ENCODE measurements at places on chromosomes 5 and 9.

- no peak for DNase-seq
Observed at GRCh38 chr5:122761115-122761514, 13.8 kb upstream of the SNX2 start.

- DNase-seq = no peak
Observed at GRCh38 chr5:19189176-19189575, 798.8 kb downstream of the CDH18 start.

DNA sequence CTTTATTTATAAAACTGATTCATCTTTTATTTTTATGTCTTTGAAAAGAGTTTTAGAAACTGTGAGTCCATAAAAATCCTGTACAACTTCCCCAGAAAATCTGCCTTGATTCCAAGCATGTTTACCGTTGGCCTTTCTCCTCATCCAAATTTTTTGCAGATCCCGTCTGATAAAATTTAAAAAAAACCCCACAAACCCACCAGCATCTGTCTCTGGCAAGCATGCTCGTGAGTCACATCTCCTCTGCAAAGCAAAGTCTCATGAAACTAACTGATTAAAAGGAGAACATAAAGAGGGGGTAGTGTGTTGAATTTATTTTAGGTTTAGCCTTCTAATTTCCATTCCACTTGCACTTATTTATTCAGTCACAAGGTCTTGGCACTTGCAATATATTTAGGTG lies 109.4 kb downstream of the MAT2B start:
- no peak for DNase-seq

GRCh38 chr5:64958757-64959391 lies 190.1 kb downstream of the CWC27 start:
- peak; percentile 43 for DNase-seq

GRCh38 chr5:169104937-169105494 lies 195.9 kb downstream of the SLIT3 start:
- DNase-seq = no peak

DNA sequence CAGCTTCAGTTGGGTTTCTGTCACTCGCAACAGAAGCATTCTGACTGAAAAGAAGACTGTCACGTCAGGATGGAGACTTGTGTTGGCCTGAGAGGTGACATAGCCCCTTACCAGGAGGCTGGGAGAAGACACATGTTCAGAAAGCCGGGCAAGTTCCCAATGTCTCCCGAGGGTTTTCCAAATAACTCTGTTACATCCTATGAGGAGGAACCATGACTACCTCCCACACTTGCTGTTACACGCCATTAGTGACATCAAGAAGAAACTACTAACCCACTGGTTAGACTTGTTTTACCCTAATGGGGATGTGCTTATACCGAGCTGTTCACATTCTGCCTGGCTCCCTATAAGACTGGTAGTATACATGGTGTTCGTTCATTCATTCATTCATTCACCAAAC lies 33.3 kb downstream of the SH3PXD2B start:
- no peak for DNase-seq

DNA sequence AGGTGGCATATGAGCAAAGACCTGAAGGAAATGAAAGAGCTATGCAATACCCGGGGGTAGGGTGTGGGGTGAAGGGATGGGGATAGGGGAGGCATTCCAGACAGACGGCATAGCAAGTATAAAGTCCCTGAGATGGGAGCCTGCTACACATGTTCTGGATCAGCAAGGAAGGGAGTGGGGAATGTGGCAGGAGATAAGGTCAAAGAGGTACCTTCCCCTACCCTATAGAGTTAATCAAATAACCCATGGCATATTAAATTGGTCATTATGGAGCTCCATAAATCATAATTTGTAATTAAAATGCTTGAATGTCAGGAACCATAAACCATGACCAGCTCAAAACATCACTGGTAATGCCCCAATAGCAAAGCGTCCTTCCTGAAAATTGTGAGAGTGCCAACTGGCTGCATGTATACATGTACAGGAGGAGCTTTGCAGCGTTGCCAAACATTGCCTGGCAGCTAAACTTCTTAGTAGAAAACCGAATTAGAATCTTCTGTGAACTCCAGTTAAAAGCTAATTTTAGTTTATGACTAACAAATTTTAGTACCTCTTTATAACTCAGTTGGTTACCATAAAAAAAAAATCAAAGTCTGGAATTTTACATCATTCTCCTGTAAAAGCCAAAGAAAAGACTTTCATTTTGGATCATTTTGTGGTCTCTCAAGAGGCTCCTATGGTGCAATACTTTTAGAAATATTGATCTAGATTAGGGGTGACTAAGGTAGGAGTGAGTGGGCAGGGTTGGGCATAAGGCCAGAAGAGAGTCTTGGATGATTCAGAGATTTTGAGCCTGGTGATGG lies 4.7 kb downstream of the DNAI1 start:
- DNase-seq = no peak

- DNase-seq = no peak
Observed at GRCh38 chr9:113879318-113879717, 3.2 kb downstream of the ZNF618 start.

DNA sequence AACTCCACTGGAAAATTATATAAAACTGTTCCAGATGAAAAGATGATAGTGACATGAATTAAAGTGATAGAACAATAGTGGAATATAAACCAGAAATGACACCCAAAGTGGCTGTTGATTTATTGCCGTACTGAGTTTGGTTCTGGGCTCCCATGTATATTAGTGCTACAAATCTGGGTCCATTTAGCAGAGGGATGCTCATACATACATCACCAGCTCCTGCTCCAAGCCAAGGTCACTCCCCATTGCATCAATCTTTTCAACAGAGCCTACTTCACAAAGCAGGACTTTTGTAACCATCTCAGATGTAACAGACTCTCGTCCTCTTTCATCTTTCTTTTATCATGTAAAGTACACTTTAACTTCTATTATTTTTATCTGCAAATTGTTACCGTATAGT lies 208.6 kb downstream of the GAPVD1 start:
- DNase-seq = no peak

DNA sequence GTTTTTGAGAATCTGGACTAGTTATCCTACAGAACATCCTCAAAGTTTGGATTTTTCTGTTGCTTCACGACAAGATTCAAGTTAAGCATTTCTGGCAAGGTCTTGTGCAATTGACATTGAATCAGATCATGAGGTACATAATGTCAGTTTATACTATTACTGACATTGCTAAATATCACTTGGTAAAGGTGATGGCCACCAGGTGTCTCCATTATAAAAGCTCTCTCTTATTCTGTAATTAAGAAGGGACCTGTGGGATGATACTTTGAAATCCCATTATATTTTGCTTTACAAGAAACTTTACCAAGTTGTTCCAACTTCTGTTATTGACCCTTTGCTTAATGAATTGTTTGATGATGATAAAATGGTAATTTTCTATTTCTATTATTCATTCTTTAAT lies 131.0 kb upstream of the ASTN2 start:
- no peak for DNase-seq

DNA sequence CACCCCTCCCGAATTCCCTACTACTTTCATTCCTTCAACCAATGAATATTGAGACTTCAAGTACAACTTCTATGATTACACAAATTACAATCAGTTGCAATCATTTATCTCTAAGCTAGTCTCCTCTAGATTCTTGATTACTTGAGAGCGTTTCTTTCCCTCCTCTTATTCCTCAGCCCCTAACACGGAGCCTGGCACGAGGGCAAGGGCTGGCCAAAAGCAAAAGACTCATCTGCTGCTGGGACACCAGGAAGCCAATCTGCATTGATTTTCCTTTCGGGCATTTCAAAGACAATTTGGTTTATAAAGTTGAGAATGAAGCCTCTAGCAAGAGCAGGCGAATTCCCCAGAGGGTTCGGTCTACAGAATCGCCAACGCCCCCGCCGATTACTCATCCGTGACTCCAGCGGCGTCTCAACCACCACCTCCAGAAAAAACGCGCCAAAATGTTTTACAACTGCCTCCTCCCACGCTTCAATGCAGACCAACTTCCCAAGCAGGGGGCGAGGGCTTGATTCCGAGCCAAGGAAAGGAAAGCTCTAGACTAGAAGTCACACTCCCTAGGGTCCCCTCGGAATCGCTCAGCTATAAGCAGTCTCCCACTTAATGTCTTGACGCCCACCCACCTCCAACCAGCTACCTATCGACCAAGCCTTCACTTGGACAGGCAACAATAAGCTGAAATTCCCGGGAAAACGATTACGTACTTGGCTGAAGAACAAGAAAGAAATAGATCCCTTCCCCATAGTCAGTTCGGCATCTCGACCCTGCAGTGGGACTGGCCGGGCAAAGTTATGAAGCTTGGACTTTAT lies 1.5 kb downstream of the PCSK1 start:
- DNase-seq = no peak

- DNase-seq = no peak
Observed at GRCh38 chr5:82422751-82423181, 144.6 kb upstream of the RPS23 start.

DNA sequence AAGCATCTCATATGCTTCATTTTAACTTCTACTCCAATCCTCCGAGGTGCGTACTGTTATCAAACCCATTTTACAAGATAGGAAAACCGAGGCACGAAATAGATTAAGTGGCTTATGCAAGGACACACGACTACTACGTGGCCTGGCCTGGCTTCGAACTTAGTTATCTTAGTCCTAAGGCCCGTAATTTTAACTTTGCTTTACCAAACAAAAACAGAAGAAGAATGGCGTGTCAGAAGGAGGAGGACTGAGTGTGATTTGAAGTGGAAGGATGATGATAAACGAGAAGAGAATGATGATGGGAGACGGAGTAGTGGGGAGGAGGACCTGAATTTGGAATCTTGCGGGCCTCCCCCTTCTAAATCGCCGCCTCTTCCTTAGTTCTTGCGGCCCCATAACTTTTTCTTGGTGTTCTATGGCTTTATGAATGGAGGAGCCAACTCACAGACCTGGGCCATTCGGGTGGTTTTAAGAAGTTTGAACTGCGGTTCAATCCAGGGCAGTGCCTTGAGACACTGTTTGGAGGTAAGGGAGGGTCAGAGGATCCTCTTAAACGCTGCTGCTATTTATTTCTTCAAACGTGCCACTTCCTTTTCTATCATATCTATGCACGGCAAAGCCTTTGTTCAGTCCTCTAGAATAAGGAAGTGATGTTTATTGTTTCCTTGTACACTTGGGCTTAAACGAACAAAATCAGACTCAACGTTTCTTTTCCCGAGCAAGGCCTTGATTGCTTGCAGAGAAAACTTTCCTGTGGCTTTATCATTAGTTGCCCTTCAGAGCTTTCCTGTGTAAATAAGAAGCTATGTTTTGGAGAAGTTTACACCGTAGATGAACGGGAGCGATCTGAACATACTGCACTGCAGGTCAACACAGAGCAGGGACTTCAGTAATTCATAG lies 795 bp downstream of the CNOT8 start:
- DNase-seq = peak; percentile 33

DNA sequence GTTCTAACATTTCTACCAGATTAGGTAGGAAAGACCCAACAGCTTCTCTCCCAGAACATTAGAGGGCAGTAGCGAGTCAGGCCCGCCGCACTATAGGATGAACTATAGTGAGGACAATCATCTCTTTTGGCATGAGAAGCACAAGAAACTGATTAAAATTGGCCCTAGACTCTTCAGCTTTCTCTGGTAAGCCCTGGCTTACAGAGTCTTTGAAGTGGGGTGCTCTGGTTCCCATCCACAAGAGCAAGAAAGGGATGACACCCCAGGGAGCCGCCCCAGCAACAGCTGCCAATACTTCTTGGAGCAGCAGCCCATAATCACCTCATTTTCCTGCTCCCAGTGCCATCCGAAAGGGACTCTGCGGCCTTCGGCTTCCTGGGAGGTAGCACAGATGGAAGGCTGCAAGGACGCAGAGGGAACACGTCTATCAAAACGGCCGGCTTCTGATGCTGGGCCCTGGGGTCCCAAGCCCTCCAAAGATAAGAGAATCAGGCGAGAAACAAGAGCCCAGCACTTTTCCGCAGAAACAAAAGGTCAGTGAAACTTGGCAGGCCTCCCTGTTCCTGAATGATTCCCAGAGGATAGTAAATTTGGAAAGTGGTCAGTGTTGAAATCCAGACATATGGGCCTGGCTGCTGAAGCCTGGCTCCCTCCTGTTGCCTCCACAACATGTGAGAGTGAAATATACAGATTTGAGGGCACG lies 69.3 kb downstream of the HSD17B3 start:
- DNase-seq = peak; percentile 29

DNA sequence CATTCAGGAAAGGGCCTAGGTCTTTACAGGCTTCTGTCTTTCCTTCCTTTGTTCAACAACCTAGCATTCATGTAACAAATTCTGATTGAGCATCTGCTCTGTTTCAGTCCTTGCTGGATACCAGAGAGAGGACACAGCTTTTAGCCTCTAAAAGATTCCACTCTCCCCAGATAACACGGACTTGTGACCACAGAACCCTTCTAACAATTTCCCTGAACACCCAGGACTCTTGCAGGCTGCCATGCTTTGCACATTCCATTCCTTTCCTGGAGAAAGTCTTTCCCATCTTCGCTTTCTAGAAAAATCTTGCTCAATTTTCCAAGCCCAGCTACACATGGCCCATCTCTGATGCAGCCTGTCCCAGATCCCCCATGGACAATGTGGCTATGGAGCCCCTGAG lies 310.9 kb downstream of the ACTL7B start:
- no peak for DNase-seq

- DNase-seq = peak; percentile 37
Observed at GRCh38 chr5:145946112-145946861, 9.9 kb downstream of the SH3RF2 start.

- DNase-seq = peak; percentile 5
Observed at GRCh38 chr5:321230-321725, at the start of gene AHRR. Gene AHRR (plus strand): TSS chr5:321714. CDS start chr5:343903, 22,189 bp downstream.

GRCh38 chr9:6876195-6876894 lies 118.6 kb downstream of the KDM4C start:
- DNase-seq = no peak
